ENCODE measurements at places on chromosomes 5 and 9.

DNA sequence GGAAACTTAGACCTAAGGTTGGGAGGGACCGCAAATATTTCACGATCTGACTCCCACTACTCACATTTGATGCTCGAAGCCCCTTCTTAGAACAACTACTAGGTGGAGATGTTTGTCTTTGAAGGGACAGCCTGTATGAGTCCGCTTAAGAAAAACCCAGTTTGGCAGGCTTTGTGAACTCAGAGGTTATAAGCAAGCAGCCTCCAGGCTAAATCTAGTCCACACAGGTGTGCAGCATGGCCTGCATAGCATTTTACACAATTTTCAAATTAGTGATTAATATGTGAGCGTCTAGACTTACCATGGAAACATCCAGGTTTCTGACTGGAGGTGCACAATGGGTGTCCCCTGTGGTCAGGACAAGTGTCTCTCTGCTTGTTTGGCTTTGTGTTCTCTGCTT is 127.1 kb downstream of the KIF4B start:
- DNase-seq, result no peak

DNA sequence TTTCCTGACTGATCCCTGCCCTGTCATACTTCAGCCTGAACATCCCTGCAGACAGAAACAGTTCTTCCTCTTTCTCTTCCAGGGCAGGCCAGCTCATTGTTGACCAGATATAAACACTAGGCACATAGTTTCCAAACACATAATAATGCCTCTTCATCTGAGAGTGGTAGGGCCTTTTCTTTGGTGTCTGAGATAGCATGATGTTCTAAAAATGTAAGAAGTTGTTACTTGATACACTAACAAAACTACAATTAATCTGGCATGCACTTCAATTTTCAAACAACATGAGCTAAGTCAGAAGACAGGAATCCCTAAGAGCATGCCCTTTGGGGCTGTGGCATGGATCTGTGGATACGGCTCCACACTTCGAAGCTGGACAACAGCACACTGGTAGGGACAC is 246.6 kb downstream of the SPOCK1 start:
- DNase-seq, result no peak

- DNase-seq, result no peak
These were observed 85.9 kb downstream of the CACNA1B start for GRCh38 chr9:137963525-137963924.

- no peak for DNase-seq
These were observed 125.9 kb downstream of the CEP120 start for GRCh38 chr5:123297198-123297831.

- no peak for DNase-seq
These were observed 144.4 kb upstream of the EFNA5 start for GRCh38 chr5:107815109-107815508.

DNA sequence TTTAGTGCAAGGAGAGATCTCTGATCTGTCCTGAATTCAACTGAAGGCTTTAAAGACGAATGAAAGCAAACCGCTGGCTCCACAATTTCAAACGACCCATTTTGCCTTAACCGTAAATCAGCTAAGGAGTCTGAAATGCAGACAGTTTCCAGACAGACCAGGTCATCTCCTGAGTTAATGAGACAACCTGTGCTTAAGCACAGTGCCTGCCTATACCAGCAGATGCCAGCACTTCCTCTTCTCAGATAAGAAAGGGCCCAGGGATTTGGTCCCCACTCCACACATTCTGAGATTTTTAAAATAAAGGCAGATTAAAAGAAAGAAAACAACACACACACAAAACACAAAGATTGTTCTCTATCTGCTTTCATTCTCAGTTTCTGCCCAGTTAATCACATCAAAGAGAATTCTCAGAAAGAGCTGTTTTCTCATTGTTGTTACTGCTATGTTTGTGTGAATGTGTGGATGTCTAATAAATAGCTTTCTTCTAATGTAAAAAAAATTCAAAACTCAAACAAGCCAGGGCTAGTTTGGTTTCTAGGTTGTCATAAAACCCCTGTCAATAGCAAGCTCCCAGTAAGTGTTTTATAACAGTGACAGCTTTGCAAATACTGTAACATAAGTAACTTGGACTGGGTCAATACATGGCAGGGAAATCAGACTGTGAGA is 157.7 kb upstream of the SLC24A2 start:
- peak; percentile 41 for DNase-seq

GRCh38 chr5:177448244-177448950 is 1.8 kb downstream of the PRR7 start:
- DNase-seq, result no peak

DNA sequence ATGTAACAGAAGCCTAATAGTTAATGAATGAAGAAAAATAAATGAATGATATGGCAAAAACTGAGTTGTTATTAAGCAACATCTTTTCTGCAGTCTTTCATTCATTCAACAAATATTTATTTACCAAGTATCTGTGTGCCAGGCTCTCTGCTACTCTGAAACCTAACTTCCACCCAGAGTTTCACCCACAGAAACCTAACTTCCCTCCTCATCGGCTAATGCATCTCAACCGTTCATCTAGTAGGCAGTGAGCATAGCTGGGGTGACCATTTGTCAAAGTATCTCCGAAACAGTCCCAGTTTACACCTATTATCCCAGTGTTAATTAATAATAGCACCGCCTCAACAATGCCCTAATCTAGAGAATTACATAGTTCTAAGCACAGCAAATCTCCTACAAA is 1.5 kb downstream of the TTC39B start:
- no peak for DNase-seq

- no peak for DNase-seq
These were observed 60.1 kb upstream of the ZNF608 start for GRCh38 chr5:124806373-124807077.

- no peak for DNase-seq
These were observed 178.2 kb downstream of the ROR2 start for GRCh38 chr9:91771864-91772263.

DNA sequence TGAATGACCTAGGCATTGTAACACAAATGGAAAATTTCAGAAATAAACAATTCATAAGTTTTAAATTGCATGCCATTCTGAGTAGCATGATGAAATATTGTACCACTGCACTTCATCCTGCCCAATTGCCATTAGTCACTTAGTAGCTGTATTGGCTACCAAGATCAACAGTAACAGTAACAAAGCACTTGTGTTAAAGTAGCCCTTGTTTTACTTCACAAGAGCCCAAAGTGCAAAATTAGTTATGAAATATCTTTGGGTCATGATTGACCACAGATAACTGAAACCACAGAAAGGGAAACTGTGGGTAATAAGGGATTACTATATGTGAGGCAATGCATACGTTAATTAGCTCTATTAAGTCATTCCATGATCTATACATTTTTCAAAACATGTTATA is 33.3 kb upstream of the RORB start:
- no peak for DNase-seq

DNA sequence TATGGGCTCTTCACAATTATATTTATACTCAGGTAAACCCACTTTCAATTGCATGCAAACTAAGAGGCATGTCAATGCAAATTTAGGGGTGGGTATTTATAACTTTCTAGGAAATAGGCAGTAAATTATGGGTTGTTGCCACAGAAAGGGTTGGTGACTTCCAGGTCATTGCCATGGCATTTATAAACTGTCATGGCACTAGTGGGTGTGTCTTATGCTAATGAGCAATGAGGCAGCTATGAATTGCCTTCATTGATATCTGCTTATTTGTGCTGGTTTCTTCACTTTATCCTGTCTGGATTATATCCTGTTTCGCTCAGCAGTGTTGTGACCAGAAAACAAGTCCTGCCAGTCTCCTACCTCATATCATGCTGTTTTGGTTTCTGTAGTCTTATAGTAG is 597.3 kb upstream of the DAB2 start:
- DNase-seq, result no peak

GRCh38 chr5:64653766-64654560 is 36.3 kb upstream of the SHISAL2B start:
- no peak for DNase-seq

DNA sequence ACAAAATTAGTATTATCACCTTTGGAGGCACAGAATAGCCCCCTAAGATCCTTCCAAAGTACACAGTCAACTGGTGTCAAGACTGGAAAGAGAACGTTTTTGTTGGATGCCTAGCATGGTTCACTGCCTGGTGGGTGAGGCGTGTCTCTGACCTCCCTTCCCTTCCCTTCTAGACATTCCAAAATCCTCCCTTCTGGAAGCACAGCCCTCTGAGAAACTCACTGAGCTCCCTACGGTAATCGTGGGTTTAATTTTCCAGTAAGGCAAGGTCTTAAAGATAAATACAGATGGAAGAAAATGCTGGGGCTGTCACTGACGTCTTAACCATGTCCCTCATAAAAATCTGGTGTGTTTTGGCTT is 138.8 kb downstream of the LIFR start:
- no peak for DNase-seq

DNA sequence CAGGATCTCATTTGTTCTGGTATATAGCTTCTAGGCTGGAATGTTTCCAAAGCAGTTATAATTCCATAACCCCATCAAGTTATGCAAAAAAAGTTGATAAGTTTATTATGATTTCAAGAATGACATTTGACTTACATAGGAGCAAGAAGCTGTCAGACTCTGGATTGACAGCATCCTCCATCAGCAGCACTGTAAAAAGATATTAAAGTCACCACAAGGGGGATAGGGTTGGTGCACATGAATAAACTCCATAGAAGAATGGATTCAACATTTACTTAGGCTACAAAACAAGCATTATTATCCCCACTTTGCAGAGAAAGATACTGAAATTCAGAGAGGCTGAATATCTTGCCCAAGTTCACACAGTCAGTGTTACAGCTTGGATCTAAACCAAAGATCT is 208.9 kb upstream of the SLC30A5 start:
- DNase-seq, result no peak

GRCh38 chr9:109253637-109254284 is 67.1 kb downstream of the EPB41L4B start:
- no peak for DNase-seq

DNA sequence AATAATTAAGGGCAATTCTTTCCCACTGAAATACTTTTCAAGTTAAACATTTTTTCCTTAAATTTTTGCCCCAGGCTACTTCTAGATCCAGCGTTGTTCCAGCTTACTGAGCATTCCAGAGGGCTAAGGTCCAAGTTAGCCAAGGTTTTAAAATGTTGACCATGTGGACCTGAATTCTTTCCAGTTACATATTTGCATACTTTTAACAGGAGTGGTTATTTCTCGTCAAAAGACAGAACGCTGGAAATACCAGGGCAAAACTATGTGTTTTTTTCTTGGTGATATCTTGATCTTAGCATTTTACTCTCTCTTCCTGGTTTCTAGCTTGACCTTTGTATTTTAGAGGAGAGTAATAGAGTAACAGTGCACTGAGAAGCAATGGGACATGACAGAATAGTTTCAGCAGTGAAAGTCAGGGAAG is 32.8 kb downstream of the TMC1 start:
- DNase-seq, result no peak

- no peak for DNase-seq
These were observed 234.4 kb upstream of the VLDLR start for GRCh38 chr9:2387166-2387565.

DNA sequence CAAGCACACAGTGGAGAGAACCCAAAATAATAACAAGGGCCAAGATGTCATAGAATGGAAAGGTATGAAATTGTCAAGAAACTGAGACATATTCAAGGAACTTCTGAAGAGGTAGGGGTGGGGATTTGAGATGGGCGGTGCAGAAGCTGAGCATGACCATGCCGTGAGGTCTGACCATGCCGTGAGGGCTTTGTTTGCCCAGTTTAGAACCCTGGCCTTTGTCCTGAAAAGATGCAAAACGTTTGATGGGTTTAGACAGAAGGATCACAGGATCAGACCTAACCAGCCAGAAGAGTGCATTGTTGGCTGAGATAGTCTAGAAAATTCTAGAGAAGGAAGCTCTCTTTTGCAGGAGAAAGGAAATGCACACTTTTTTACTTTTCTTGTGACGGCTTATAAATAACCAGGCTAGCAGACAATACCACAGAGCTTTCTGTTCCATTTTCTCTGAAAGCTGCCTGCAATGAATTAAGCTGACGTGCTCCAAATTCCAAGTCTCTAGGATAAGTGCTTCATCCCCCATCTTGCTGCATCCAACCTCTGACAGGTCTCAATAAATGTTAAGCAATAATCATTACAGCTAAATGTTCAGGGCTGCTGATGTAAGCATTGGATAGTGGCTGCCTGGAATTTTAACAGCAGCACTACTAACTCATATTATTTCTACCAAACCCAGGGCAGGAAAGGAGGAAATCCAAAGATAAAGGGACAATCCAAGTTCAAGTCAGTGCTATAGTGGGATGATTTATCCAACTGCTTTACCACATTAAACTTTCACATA is 110.9 kb upstream of the IL6ST start:
- DNase-seq, result no peak

DNA sequence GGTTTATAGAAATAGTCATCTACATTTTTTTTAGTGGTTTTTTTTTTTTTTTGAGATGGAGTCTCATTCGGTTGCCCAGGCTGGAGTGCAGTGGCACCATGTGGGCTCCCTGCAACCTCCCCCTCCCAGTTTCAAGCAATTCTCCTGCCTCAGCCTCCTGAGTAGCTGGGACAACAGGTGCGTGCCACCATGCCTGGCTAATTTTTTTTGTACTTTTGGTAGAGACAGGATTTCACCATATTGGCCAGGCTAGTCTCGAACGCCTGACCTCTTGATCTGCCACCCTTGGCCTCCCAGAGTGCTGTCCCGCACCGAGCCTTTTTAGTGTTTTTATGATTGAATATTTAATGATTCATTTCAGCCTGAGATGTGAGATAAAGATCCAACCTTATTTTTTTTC is 27.3 kb downstream of the ANKRD33B start:
- DNase-seq, result no peak

DNA sequence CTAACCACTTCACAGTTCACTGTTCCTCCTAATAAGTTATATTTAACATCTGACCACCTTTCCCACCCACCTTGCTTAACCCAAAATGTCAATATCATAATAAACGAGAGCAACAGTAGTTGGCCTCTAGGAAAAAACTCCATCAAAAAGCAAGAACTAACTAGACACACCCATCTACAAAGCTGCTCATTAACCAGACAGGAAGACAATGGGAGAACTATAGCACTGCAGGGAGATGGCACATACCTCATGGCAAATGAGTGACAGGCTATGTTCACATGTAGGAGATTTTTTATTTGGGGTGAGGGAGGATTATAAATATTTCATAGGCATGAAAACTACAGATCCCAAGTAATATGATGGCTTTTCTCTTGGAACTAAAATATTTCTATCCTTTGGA is 23.6 kb upstream of the CDK5RAP2 start:
- no peak for DNase-seq

GRCh38 chr5:36450229-36451014 is 148.7 kb upstream of the RANBP3L start:
- DNase-seq, result no peak

- no peak for DNase-seq
These were observed 126.3 kb upstream of the RPS23 start for GRCh38 chr5:82404382-82404945.

GRCh38 chr5:172834415-172835289 is 601 bp downstream of the ERGIC1 start:
- DNase-seq, result peak; percentile 11

GRCh38 chr5:154368041-154368800 is 77.6 kb upstream of the SAP30L start:
- DNase-seq, result no peak

DNA sequence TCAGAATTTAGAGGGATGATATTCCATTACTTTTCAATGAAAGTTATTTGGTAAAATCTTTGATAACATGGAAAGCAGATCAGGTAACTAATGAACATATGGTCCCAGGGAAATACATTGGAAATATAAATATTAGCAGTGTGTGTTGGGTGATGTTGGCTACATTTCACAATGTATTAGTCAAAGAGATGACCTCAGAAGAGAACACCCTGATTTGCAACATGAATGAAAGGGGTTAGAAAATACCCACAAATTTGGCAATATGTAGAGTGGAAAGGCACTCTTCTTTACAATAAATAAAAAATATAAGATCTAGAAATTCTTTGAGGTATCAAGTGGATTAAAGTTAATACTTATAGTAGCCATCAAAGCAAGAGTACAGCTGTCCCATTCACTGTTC is 606.7 kb downstream of the PSAT1 start:
- no peak for DNase-seq

Data from activated naive CD4-positive, alpha-beta T cell treated with anti-CD3 and anti-CD28 coated beads for 36 hours (primary cell).